ENCODE measurements at places on chromosomes 12 and 14. TPM values are rescaled to one million over a fixed set of nuclear protein-coding genes. Genes with fewer than 3 reads are reported as not detected.

TSHR gene
- not detected for total RNA-seq

OTX2 gene
- total RNA-seq: not detected

CIROP gene
- 0.88 TPM for total RNA-seq

TPPP2 gene
- not detected for total RNA-seq

KRT81 gene
- total RNA-seq: 0.64 TPM

TAS2R14 gene
- total RNA-seq: 1.9 TPM
